ENCODE measurements at places on chromosomes 12 and 14.

GRCh38 chr12:26239122-26239851, 43.9 kb downstream of the SSPN start:
- no peak for DNase-seq

DNA sequence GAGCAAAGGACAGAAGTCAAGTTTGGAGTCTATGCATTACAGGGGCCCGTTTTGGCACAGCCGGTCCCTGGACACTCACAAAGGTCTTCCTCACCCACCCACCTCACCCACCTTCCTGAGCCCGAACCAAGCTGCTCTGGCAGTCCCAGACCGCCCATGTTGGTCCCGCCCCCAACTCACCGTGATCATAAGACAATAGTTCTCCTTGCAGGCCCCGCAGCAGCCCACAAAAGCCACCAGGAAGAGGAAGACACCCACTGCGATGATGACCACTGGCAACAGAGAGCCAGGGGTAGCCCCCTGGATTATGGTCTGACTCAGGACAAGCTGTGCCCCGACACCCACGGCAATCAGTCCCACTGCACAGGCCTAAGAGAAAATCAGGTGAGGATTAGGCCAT, 1.8 kb downstream of the CD63 start:
- no peak for DNase-seq

DNA sequence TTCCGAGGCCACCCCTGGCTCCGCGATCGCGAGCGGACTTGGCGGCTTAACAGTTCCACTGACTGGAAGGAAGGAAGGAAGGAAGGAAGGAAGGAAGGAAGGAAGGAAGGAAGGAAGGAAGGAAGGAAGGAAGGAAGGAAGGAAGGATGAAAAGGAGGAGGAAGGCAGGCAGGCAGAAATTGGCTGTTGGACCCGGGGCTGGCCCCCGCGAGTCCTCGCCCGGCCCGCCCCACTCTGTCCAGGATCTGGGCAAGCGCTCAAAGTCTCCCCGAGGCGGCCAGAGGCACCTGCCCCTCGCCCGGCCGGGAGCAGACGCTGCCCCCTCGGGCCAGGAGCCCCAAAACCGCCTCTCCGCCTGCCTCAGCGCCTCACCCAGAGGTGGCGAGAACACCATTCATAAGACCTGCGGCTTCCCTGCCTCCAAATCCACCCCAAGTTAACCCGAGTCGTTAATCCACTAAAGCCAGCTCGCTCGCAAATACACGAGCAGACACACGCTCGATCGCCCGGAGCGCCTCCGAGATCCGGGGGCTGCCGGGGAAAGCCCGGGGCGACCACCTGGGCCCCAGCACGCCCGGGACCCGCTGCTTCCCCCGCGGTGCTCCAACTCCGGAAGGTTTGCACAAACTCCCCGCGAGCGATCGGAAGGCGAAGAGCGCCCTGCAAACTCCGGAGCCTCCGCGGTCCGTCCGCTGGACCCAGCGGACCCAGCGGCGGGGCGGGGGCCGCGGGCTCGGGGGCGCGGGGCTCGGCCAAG, 844 bp downstream of the DPF3 start:
- no peak for DNase-seq

DNA sequence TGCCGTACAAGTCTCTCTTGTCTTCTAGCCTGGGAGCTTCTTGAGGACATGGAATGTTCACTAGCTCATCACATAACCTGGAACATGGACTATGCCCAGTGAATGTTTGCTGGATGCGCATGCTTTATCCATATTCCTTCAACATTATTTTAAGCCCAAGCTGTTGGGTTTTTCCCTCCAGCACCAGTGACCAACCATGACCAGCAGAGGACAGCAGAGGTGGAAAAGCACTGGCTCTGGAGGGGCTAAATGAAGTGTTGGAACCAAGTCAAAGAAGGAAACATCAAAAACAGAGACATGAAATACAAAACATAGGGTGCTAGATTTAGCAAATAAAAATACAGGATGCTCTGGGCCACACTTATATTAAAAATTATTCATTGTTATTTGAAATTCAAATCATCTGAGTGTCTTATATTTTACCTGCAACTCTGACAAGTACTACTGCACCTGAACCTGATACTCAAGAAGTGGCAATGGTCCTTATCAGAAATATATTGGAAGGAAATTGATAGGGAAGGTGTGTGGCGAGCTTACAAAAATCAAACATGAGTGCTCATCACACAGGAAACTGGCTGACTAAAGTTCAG, 23.1 kb upstream of the HELB start:
- no peak for DNase-seq

GRCh38 chr12:104108755-104109445, 29.1 kb downstream of the NFYB start:
- peak; percentile 83 for DNase-seq

GRCh38 chr14:79627058-79627457, 584.2 kb downstream of the DIO2 start:
- no peak for DNase-seq

DNA sequence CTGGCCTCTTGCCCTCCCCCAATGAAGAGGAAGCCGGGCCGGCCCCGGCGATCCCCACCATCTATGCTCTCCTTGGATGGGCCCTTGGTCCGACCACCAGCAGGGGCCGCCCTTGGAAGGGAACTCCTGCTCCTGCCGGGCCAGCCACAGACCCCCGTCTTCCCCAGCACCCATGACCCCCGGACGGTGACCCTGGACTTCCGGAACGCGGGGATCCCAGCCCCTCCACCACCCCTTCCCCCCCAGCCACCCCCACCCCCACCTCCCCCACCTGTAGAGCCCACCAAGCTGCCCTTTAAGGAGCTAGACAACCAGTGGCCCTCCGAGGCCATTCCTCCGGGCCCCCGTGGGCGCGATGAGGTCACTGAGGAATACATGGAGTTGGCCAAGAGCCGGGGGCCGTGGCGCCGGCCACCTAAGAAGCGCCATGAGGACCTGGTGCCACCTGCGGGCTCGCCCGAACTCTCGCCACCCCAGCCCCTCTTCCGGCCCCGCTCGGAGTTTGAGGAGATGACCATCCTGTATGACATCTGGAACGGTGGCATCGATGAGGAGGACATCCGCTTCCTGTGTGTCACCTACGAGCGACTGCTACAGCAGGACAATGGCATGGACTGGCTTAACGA, 19.4 kb downstream of the SETD1B start:
- no peak for DNase-seq

GRCh38 chr14:22791301-22791700, 23.9 kb downstream of the SLC7A7 start:
- DNase-seq: no peak

DNA sequence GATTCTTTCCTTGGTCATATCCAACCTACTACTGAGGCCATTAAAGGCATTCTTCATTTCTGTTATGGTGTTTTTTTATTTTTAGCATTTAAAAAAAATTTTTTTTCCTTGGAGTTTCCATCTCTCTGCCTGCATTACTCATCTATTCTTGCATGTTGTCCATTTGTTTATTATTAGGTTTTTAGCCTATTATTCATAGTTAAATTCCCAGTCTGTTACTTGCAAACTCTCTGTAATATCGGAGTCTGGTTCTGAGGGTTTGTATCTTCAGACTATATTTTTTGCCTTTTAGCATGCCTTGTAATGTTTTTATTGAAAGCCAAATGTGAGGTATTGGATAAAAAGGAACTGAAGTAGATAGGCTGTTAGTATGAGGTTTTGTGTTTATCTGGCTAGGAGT, 284.3 kb downstream of the FUT8 start:
- no peak for DNase-seq

DNA sequence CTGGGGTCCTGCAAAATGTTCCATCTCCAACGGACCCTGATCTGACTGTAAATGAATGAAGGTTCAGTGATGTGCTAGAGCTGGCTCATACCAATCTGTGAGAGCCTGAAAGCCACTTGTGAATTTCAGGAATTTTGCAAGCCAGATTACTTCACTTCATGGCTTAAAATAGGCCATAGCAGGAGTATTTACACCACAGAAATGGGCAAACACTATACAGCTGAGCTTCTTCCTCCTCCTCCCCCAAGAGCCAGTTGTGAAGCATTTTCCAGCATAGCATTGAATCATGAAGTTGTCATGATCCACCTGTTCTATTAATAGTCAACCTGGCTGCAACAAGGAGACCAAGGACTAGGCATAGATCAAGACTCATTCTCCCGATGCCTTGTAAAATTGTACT, 141.3 kb upstream of the RASSF8 start:
- DNase-seq: no peak

DNA sequence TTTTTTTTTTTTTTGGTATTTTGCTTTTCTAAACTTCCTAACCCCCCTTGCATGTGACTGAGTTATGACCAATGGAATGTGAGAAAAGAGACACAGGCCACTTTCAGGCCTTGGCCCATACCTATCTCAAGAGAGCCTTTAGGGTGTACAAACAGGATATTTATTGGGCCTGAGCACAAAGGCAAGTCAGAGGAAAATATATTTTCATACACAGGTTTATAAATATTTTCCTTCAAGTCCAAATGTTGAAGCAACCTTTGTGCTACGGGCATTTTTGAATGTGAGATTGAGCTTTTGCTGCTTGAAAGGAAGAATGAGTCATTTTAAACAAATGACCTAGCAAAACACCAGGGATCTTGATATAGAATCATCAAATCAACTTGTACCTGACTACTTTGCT, 228.6 kb upstream of the E2F7 start:
- DNase-seq: no peak

DNA sequence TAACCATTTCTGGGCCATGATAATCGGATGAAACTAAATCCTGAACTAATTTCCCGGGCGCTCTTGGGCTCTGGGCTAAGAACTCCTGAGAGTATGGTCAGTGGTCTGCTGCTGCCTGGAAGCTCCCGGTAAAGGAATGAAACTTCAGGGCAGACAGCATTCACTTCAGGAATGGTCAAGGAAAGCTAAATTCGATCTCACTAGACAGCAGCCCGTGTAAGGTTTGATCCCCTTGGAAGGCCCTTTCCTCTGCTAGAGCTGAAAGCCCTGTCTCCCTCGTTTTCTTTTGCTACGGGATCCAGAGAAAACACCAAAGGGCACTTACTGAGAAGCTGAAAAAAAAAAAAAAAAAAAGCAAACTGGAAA, 680 bp downstream of the ASB8 start:
- no peak for DNase-seq

DNA sequence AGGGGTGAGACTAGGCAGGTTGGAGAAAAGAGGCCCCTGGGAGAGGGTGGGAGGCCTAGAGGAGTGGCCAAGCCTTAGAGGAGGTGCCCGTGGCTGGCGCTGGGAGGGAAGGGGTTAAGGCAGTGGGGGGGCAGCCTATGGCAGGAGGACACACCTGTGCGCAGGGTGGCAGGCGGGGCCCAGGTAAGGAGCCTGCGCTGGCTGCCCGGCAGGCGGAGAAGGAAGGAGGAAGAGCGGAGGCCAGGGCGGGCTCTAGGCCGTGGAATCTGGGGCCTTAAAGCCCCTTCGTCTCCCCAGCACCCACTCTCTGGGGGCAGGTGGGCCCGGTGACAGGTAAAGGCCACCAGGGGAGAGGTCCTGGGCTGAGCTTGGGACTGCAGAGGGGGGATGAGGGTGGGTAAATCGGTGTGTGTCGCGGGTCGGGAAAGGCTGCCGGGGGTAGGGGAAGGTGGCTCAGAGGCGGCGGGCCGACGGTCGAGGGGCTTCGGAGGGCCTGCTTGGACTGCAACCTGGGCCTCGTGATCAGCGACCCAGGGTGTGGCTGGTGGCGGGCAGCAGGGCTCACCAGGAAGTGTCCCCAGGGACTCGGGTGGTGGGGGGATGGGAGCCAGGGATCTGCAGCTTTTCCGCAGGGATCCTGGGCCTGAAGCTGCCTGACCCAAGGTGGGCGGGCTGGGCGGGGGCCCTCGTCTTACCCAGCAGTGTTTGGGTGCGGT, 7.3 kb downstream of the PHB2 start:
- no peak for DNase-seq

- DNase-seq: no peak
Observed at GRCh38 chr12:108816652-108817335, 40.6 kb downstream of the SSH1 start.

- DNase-seq: no peak
Observed at GRCh38 chr14:23137192-23137812, 18.2 kb upstream of the CEBPE start.

DNA sequence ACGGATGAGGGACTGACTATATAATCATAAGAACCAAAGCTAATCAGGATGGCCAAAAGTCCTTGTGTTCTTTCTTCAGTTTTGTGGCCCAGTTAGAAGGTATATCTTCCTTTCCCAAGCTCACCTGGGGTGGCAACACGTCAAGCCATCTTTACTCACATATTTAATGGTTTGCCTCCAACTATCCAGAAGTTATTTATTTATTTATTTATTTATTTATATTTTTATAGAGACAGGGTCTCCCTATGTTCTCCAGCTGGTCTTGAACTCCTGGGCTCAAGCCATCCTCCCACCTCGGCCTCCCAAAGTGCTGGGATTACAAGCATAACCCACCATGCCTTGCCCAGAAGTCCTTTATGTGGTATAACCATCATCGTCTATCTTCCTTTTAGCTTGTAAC, 11.8 kb upstream of the SP7 start:
- no peak for DNase-seq

- DNase-seq: no peak
Observed at GRCh38 chr14:73105727-73106126, 30.6 kb upstream of the PSEN1 start.

GRCh38 chr14:75315144-75315543, 36.5 kb downstream of the FOS start:
- DNase-seq: peak; percentile 74

DNA sequence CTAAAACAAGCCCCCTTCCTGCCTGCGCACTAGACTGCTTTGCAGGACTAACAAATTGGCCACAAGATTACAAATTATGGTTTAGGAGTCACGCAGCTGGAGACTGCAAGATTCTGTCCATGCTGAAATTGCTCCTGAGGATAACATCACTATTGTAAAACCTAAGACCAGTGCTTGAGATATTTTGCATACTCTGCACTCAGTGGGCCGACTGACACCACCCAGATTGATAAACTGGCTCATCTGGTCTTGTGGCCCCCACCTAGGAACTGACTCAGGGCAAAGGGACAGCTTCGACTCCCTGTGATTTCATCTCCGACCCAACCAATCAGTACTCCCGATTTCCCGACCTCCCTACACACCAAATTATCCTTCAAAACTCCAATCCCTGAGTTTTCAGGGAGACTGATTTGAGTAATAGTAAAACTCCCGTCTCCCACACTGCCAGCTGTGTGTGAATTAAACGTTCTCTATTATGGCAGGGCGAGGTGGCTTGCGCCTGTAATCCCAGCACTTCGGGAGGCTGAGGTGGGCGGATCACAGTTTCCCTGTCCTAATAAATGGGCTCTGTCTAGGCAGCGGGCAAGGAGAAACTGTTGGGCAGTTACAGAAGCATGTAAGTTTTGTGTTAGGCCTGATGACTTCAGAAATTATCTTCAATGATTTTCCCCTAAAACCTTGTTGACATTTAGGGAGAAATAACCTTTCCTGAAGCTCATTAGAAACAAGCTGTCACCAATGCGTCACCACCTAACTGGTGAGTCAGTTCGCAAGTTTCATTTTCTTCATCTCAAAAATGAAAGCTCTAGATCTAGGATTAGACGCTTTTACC, 5.3 kb upstream of the UBC start:
- no peak for DNase-seq

- no peak for DNase-seq
Observed at GRCh38 chr14:90184571-90185266, 71.6 kb upstream of the PSMC1 start.
